T-helper 2 cell treated with Interferon-gamma antibody and Interleukin-4, amounts not matched to agents 5 μg/mL and 100 μg/mL, for 36 hours (primary cell): ENCODE measurements at places on chromosomes 12 and 14.
A peak's percentile ranks its signal among the peaks of the same experiment; 100 is the strongest.

- H3K27ac ChIP-seq = no peak overlapping the region
- no peaks in the 10 kb centered on the region for H3K27me3 ChIP-seq
- no peak for DNase-seq
- peaks cover 10% of the 10 kb centered on the region for H3K4me1 ChIP-seq
- H3K4me3 ChIP-seq = no peak overlapping the region
- H3K36me3 ChIP-seq = peaks cover 43% of the 10 kb centered on the region
Observed at GRCh38 chr12:108846290-108846701, 11.1 kb downstream of the SSH1 start.

DNA sequence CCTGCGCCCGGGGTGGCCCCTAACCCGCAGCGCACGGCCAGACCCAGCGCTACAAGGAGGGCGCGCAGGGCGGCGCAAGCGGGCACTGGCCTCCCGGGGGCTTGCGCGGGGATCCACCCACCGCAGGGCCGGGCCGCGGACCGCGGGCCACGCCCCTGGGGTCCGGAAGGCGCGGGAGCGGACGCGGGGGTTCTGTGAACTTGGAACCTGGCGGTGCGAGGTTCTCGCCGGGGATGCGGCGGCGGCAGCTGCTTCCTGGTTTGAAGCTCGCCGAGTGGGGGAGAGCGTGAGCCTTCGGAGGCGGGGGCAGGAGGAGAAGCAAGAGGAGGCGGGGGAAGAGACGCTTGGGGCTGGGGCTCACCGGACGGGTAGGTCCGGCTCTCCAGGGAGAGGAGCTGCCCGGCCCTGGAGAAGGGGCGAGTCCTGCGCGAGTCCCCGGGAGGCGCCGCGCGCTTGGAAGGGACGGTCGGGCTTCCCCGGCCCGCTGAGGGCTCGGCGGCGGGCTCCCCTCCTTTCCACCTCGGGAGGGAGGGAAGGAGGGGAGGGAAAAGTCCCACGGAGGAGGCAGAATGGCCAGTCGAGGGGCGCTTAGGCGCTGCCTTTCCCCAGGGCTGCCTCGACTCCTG lies at the start of gene PRKCH:
Gene PRKCH (plus strand): TSS at position 195 of the 626 bp plus-strand sequence. CDS start 523 bp downstream, outside the sequence.
- peak; percentile 79 for DNase-seq
- peaks cover 38% of the 10 kb centered on the region for H3K36me3 ChIP-seq
- peak within 1 kb of the TSS; percentile 99 for H3K4me3 ChIP-seq
- peak within 1 kb of the TSS; percentile 93 for H3K27ac ChIP-seq
- H3K27me3 ChIP-seq = no peaks in the 10 kb centered on the region
- H3K4me1 ChIP-seq = peaks cover 28% of the 10 kb centered on the region

DNA sequence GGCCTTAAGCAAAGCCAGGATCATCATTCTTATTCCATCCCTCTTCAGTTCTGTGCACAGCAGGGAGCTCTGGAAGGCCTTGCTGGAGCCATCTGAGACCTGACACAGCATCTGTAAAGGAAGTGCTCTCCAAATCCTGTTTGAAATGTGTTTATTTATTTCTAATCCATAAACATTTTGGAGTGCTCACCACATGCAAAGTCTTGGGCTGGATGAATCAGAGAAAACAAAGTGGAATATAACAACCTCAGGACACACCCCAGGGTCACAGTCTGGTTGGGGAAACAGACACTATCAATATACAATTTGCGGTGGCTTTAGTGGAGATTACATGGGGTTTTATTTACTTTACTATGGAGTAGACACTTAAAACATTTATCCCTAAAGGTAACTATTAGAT lies 54.3 kb downstream of the BMP4 start:
- H3K36me3 ChIP-seq = no peaks in the 10 kb centered on the region
- no peak overlapping the region for H3K27ac ChIP-seq

- peak overlapping the region; percentile 83 for H3K4me3 ChIP-seq
- H3K27ac ChIP-seq = peak overlapping the region; percentile 97
- peak; percentile 54 for DNase-seq
- peaks cover 80% of the 10 kb centered on the region for H3K36me3 ChIP-seq
- no peaks in the 10 kb centered on the region for H3K27me3 ChIP-seq
Observed at GRCh38 chr12:14952299-14952921, 9.0 kb downstream of the ARHGDIB start.

- H3K36me3 ChIP-seq = peaks cover 58% of the 10 kb centered on the region
- H3K4me3 ChIP-seq = no peak overlapping the region
- no peak overlapping the region for H3K27ac ChIP-seq
Observed at GRCh38 chr14:75010472-75011093, 7.9 kb downstream of the EIF2B2 start.

GRCh38 chr14:23361320-23361719 lies 3.7 kb downstream of the EFS start:
- H3K27ac ChIP-seq = no peak overlapping the region
- no peaks in the 10 kb centered on the region for H3K4me1 ChIP-seq
- H3K4me3 ChIP-seq = no peak overlapping the region
- no peak for DNase-seq

GRCh38 chr14:72633551-72633950 lies 260.4 kb downstream of the DPF3 start:
- H3K36me3 ChIP-seq = no peaks in the 10 kb centered on the region
- H3K4me1 ChIP-seq = no peaks in the 10 kb centered on the region
- DNase-seq = no peak
- no peak overlapping the region for H3K4me3 ChIP-seq
- peaks cover 42% of the 10 kb centered on the region for H3K27me3 ChIP-seq
- H3K27ac ChIP-seq = no peak overlapping the region

- H3K27me3 ChIP-seq = no peaks in the 10 kb centered on the region
- peak; percentile 81 for DNase-seq
- peak overlapping the region; percentile 76 for H3K4me3 ChIP-seq
Observed at GRCh38 chr14:71143381-71144290, 236.4 kb downstream of the PCNX1 start.

GRCh38 chr14:75138492-75138891 lies 11.6 kb upstream of the NEK9 start:
- no peaks in the 10 kb centered on the region for H3K27me3 ChIP-seq
- peaks cover 25% of the 10 kb centered on the region for H3K4me1 ChIP-seq
- H3K27ac ChIP-seq = peak overlapping the region; percentile 21
- peaks cover 34% of the 10 kb centered on the region for H3K36me3 ChIP-seq
- DNase-seq = no peak

- H3K4me1 ChIP-seq = no peaks in the 10 kb centered on the region
- no peak overlapping the region for H3K27ac ChIP-seq
- no peaks in the 10 kb centered on the region for H3K27me3 ChIP-seq
Observed at GRCh38 chr14:37565550-37565949, 29.5 kb downstream of the FOXA1 start.

DNA sequence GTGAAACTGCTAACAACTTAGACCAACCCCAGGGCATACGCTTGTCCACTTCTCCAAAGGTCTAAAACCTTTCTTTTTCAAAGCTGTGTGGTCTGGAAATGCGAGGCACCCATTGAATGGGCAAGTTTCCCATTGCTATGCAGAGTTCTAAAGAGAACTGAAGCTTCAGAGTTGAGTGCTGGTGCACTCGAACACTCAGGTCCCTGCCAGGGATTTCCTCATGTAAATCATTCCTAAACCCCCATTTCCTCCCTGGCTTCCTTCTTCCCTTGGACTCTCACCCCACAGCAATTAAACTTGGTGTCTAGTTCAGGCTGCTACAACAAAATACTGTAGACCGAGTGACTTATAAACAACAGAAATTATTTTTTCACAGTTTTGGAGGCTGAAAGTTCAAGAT lies 2.2 kb upstream of the PXN start:
- H3K4me3 ChIP-seq = no peak overlapping the region
- H3K4me1 ChIP-seq = peaks cover 22% of the 10 kb centered on the region
- H3K36me3 ChIP-seq = peaks cover 22% of the 10 kb centered on the region
- DNase-seq = no peak
- H3K27ac ChIP-seq = no peak overlapping the region

GRCh38 chr12:21975293-21975692 lies 34.1 kb upstream of the ABCC9 start:
- H3K4me3 ChIP-seq = no peak overlapping the region
- H3K27me3 ChIP-seq = peaks cover 9% of the 10 kb centered on the region
- no peak overlapping the region for H3K27ac ChIP-seq
- DNase-seq = no peak

DNA sequence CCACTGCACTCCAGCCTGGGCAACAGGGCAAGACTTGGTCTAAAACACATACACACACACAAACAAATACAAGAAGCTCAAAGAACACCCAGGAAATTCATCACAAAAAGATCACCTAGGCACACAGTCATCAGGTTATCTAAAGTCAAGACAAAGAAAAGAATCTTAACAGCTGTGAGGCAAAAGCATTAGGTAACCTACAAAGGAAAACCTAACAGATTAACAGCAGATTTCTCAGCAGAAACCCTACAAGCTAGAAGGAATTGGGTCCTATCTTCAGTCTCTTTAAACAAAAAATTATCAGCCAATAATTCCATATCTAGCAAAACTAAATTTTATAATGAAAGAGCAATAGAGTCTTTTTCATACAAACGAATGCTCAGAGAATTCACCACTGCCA lies 22.4 kb downstream of the CEP83 start:
- DNase-seq = no peak
- H3K27ac ChIP-seq = no peak overlapping the region
- peaks cover 27% of the 10 kb centered on the region for H3K36me3 ChIP-seq
- H3K27me3 ChIP-seq = no peaks in the 10 kb centered on the region
- H3K4me1 ChIP-seq = peaks cover 14% of the 10 kb centered on the region

- no peaks in the 10 kb centered on the region for H3K4me1 ChIP-seq
- no peak overlapping the region for H3K27ac ChIP-seq
- no peaks in the 10 kb centered on the region for H3K27me3 ChIP-seq
- H3K4me3 ChIP-seq = no peak overlapping the region
Observed at GRCh38 chr12:85006206-85006605, 29.9 kb downstream of the TSPAN19 start.

GRCh38 chr14:90651271-90651804 lies 164.9 kb downstream of the TTC7B start:
- no peak overlapping the region for H3K4me3 ChIP-seq
- H3K36me3 ChIP-seq = no peaks in the 10 kb centered on the region
- H3K4me1 ChIP-seq = no peaks in the 10 kb centered on the region
- no peak for DNase-seq
- peaks cover 7% of the 10 kb centered on the region for H3K27me3 ChIP-seq

DNA sequence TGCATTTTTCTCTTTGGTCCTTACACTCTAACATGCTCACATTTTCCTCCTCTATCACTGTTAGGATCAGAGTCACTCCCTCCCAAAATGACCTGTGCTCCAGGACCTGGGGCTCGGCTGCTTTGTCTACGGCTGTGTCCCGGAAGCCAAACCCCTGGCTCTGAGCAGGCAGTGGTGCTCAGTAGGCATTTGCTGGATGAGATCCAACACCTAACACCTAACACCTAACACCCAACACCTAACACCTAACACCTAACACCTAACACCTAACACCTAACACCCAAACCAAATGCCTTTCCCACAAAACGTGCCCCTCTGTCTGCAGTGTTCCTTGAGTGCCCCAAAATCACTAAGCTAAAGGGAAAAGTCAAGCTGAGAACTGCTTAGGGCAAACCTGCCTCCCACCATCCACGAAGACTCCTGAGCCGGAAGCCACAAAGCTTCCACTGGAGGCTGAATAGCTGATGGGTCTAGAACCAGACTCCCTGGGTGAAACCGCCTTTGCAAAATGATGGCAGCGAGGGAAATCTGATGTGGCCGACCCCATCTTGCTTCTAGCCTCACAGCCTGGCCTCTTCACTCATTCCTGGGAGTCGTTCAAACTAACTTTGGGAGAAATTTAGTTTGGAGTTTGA lies 29.2 kb downstream of the HSP90AA1 start:
- no peaks in the 10 kb centered on the region for H3K27me3 ChIP-seq
- H3K4me3 ChIP-seq = no peak overlapping the region
- no peak for DNase-seq
- H3K27ac ChIP-seq = no peak overlapping the region

GRCh38 chr12:92045852-92046251 lies 99.8 kb downstream of the BTG1 start:
- DNase-seq = no peak
- peaks cover 72% of the 10 kb centered on the region for H3K4me1 ChIP-seq
- H3K36me3 ChIP-seq = peaks cover 6% of the 10 kb centered on the region

DNA sequence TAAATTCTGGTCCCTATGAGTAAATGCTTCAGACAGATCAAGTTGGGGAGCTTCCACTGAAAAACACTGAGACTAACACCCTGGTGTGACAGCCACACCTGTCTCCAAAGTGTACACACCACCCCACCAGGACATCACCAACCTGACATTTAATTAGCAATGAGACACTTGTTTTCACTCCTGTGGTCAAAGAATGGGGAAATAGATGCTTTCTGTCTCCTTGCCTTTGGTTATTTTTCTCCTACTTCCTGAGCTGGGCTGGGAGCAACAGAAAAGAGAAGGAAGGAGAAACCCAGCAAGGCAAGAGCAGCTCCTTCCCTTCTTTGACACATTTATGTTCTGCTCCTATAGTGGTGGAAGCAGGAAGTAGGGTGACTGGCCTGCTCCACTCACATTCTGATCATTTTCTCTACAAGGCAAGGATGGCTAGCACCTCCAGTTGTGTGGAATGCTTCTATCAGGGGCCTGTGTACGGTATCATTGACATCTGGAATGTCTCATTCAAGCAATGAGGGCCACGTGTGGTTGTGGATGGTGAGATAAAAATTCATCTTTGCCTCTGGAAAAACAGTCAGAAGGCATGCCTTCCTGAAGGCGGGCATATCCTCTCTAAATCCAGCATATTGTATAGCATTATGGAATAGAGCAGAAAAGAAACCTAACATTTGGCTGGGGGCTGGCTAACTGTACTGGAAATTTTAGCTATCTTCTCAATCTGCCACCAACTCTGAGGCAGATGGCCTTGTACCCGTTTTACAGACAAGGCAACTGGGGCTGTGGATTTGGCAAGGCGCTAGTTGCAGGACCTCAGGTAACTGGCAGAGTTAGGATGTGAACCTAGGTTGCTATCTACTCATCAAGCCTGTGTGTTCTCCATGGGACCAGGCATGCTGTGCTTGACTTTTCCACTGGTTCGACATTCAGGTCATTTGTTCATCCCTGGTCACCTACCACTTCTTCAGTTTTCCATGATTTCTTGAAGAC lies 24.8 kb upstream of the LGALS3 start:
- no peaks in the 10 kb centered on the region for H3K27me3 ChIP-seq
- peak overlapping the region; percentile 26 for H3K4me3 ChIP-seq
- H3K27ac ChIP-seq = peak overlapping the region; percentile 91
- H3K4me1 ChIP-seq = peaks cover 45% of the 10 kb centered on the region
- peaks cover 14% of the 10 kb centered on the region for H3K36me3 ChIP-seq

DNA sequence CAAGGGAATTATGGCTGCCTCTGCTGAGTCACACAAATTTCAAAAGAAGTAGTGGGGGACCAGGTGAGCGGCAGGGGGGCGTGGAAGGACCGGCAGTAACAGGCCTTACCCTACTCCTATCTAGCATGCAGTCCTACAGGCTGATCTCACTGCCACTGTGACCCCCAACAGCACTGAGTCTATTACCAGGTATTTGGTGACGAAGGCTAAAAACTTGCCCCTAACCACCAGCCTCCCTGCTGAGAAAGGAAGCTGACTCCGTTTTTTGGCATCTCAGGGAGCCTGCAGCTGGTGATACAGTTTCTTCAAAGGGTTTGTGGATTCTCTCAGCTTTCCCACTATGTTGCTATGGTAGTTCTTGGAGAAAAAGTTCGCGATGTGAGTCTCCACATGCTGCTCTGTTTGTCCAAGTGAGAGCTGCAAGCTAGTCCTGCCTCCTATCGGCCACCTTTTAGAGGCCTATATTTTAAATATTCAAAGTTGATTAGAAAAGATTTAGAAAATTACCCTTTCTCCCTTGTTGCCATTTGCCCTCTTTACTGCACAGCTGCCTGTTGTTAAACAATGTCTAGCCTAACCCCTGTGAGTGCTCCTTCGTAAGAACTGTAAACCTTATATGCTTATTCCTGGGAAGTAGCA lies 57.1 kb upstream of the SLCO1B1 start:
- no peaks in the 10 kb centered on the region for H3K4me1 ChIP-seq
- H3K4me3 ChIP-seq = no peak overlapping the region
- no peak for DNase-seq
- no peaks in the 10 kb centered on the region for H3K36me3 ChIP-seq
- no peaks in the 10 kb centered on the region for H3K27me3 ChIP-seq
- no peak overlapping the region for H3K27ac ChIP-seq
